ENCODE measurements at places on chromosomes 1 and 21.

DNA sequence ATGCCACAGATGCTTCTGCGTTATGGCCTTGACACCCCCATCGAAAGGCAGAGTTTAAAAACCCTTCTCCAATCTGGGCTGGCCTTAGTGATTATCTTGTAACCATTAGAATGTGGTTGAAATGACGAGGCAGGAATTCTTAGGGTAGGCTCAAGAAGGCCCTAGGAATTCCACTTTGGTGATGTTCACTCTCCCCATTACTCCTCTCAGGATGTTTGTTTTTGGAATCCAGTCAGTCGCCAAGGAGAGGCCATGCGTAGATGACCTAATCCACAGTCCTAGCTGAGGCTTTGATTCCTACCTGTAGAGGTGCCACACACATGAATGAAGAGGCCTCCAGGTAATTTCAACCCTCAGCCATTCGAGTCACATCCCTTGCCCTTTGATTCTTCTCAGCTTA is 318.2 kb downstream of the NEGR1 start:
- no peak for DNase-seq

- DNase-seq: no peak
These were observed at the start of gene IGSF3 for GRCh38 chr1:116667575-116668105. TSS of gene IGSF3 (minus strand) at chr1:116667733. CDS start at chr1:116666326, 1,407 bp downstream.

DNA sequence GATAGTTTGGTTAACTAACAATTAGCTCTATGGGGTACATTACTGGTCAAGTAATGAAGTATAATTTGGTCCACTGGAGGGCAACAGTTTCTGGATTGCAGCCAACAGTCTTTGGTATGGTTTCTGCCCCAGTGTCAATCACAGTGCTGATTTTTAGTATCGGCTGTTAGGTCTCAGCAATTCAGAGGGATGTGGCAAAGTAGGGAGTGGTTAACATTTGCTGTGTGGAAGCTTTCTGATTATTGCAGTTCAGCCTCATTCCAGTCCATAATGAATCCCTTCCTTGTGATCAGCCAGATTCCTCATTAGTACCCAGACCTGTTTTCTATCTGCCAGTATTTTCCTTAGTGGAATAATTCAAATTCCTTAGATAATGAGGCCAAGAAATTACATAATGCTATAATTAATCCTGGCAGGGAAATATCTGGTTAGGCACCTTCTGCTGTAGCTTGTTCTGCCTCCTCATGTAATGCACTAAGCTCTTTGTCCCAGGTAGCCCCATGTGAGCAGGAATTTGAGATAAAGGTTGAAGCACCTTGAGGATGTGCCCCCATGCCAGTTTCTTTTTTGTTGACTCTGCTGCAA is 14.0 kb downstream of the F3 start:
- DNase-seq: peak; percentile 15

- DNase-seq: peak; percentile 28
These were observed 519 bp downstream of the FNBP1L start for GRCh38 chr1:93448292-93448982.

Measured in NAMALWA (cell line).